ENCODE measurements at places on chromosomes 2 and 18.

DNA sequence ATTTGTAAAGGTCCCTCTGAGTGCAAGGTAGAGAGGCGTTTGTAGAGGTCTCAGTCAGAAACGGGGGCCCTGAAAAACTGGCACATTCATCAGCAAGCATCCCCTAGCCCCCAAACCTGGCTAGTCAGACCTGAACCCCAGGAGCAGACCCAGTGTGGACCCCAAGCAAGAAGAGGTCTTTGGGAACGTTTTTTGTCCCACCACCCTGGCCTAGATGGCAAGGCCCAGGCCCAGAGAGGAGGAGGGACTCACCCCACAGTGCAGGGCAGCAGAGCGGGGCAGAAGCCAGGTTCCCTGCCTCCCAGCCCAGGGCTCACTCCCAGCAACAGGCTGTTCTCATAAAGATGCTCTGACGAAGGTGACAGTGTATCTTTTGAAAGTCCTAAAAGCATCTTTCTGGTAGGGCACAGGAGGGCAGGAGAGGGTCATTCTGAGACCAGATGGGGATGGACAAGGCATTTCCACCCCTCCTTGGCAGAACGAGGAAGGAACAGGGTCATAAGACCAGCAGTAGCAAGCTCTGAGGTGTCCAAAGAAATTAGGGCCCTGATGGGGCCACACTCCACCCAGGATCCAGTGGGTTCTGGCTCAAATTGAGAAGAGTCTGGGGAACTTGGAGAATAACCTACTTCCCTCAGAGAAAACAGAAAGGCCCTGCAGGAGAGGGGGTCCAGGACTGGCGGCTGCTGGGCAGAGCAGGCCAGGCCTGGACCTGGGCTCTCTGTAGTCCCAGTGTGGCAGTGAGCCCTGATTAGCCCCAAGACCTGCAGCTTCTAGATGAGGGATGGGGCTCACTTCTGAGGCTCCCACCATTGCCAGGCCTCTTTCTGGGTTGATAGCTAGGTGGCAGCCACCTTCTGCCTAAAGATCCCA is 18.2 kb downstream of the ADRA2B start:
- no peak for DNase-seq

DNA sequence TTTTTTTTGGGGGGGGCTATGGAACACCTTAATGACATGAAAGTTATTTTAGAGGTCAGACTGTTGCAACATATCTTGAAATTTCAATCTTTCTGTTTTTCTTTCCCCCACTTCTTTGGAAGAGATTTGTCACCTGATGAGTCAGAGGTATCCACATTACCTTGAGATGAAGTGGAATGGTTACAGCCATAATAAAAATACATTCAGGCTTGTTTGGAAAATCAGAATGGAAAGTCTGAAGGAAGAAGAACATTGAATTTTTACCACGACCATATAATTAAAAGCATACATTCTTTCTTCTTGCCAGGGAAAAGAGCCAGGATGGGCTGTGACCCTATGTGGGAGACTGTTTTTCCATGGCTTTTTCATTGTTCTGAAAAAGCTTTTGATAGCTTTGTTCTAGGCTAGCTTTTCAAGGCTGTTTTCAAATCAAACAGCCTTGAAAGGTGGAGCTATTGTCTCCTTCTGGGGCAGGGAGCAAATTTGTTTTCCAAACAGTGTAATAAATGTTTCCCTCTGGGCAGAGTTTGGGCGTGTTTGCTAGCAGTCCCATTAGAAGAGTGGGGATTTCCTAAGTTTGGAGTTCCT is 2.3 kb upstream of the GTF3C3 start:
- DNase-seq, result no peak

- DNase-seq, result no peak
Observed at GRCh38 chr2:83851066-83851465, 608.0 kb downstream of the SUCLG1 start.

DNA sequence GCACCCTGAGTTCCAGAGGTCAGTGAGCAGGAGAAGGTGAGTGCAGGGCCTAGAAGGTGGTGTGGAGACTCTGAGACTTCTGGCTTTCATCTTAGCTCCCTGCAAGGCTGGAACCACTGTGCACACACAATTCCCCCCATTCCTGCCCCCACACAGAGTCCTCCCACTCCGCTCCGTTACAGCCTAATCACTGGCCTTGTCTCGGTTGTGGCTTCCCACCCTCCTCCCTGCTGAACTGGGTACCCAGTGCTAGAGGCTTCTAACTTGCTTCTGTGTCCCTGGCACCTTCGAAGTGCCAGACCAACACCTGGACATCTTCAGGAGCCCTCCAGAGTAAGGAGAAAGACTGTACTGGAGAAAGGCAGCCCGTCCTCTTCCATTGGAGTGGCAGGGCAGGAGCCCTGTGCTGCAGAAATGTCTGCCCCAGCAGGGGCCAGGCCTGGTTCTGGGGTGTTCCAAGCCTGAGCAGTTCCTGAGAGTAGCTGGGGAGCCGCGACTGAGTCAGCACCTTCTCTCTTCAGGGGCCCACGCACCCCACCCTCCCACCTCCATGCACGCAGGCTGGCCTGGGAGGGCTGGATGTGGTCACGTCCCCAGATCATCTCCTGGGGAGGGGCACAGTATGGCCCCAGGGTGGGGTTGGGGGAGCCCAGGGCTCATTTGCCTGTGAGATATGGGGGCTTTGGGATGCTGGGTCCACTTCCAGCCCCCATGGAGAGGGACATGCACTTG is 23.4 kb downstream of the CROCC2 start:
- DNase-seq, result no peak

DNA sequence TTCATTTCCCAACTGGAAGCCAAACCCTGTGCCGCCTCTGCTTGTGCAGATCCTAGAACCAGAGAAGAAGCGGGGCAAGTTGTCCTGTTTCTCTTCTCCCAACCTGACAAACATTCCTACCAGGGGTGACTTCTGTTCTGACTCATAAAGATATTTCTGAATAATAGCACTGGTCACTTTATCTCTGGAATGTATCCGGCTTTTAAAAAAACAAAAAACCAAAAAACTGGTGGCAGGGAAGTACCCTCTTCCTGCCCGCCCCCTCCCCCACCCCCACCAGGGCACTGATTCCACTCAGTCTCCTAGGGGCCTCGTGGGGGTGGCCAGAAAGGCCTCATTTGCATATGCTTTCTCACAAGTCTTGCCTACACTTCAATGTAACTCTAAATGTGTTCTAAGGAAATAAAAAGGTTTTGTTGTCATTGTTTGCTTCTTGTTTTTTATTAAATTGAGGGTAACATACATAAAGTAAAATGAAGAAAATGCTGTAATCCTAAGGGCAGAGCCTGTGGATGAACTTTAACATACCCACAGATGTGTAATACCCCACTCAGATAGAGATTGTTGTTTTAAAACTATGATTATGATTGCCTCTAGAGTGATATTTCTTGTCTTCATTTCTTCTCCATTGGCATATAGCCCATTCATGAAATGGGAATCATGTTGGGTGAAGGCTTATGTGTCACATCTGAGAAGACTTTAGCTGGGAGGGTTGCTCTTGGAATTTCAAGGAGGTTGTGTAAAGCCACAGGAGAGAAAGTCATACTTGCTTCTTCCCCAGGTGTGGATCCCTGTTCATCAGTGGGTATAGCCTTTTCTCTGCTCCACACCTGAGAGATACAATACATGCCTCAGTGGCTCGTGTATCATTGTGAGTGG is 5.3 kb upstream of the FOSL2 start:
- DNase-seq, result no peak

DNA sequence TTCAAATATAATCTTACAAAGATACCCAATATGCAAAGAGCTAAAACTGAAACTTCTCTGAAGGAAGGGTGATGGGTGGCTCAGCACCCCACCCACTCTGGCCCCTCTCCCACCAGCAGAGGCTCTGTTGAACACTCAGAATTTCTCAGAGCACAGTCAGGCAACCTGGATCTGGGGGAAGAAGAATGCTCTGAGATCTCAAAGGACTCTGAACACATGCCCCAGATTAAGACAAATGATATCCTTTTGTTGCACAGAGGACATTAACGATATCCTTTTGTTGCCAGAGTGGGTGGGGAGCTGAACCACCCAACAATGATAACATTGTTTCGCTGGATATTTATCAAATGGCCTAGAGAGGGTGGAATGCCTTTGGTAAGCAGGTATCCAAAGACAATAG is 104.8 kb downstream of the LBH start:
- no peak for DNase-seq

GRCh38 chr2:213119061-213119809 is 32.2 kb downstream of the IKZF2 start:
- DNase-seq, result no peak

- DNase-seq, result no peak
Observed at GRCh38 chr2:85531589-85531988, 7.4 kb upstream of the MAT2A start.

All from inflammatory macrophage treated with lipopolysaccharide for 4 hours (primary cell).